Brain (organoid and tissue), 16 donors: ENCODE measurements at places on chromosomes 12 and 14.

DNA sequence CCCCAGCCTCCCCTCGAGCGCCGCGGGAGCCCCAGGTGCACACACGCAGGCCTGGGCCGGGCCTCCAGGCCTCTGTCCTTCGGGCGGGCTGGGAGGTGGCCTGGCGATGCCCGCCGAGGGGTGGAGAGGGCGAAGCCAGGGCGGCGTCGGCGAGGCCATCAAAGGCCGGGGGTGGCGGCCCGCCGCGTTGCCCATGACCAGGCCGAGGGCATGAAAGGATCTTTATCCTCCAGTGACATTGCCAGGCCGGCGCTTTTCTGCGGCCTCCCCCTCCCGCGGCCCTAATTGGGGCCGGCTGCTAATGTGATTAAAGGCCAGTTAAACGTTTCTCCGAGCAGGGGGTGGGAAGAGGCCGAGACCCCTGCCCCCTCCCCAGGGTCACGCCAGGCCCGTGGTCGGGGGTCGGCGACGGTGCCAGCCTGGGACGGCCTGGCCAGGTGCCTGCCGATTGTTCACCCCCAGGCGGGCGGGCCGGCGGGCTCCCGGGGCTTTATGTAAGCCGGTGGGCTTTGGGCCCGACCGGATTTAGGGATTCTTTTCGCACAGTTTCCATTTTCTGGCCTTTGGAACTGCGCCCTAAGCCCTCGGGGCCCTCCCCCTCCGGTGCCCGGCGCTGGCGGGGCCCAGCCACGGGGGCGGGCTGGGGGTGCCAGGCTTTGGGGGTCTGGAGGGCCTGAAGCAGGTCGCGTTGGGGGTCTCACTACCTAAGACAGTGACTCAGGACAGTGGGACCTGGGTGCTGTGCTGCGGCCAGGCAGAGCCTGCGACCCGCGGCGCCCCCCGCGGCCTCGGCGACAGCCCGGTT lies 103.2 kb upstream of the DIO3 start:
- DNase-seq = no peak

DNA sequence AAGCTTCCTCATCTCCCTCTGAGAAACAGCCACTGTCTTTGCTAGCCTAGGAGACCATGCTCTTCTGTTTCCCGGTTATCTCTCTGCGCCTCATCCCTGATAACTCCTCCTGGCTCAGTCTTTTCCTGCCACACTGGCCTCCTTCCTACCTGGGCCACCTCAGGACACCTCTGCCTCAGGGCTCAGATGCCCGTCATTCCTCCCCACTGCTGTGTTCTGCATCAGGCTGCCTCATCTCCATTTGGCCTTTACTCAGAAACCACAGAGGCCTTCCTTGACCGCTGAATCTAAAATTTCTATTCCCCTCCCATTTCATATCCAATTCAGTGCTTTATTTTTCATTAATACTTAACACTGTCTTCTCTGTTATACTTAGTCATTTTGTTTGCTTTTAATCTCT lies 311.0 kb upstream of the RGS6 start:
- DNase-seq = no peak

DNA sequence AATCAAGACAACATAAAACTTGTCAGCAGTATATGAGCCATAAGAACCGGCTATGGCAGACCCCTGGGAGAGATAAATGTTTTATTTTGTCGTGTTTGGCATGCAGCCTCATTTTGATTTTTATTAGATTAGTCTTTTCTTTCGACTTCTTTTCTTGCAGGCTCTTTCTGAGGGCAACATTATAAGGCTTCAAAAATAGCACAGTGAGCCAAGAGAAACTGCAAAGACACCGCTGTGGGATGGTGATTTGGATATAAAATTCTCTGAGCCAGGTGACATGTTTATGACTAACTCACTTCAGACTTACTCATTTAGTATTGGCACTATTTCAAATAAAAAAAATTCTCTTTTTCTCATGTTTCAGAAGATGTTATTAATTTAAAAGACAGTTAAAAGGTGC lies 96.8 kb upstream of the PKP2 start:
- no peak for DNase-seq

DNA sequence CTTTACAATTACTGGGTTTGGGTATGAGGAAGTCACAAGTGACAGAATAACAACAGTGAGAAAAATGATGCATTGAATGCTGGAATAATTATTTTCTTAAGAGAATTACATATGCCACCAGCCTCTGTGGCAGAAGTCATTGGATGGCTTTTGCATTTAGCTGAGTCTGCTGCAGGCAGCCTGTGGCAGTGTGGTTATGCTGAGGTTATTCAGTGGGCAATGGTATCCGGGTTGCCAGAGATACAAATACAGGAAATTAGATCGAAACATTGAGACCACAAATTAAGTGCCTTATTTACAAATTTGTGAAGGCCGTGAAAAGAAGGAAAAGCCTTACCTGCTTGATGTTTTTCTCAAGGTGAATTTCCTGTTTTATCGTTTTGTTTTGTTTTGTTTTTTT lies 1050.0 kb downstream of the GALC start:
- DNase-seq = no peak

DNA sequence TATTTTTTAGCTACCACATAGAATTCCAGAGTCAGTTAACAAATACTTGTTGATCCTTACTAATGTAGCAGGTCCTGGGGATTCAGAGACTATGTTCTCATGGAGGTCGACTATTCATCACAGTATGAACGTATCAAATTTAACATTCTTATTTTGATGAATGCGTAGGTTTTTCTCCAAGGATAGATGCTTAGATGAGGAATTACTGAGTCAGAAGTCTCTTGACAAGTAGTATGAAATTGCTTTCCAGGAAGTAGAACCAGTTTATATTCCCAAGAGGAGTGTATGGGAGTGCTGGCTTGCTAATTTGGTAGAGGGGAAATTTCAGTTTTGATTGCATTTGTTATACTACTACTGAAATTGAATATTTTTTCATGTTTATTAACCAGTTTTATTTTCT lies 42.8 kb upstream of the CRADD start:
- no peak for DNase-seq

GRCh38 chr12:110230655-110231054 lies 50.4 kb upstream of the ATP2A2 start:
- DNase-seq = no peak

DNA sequence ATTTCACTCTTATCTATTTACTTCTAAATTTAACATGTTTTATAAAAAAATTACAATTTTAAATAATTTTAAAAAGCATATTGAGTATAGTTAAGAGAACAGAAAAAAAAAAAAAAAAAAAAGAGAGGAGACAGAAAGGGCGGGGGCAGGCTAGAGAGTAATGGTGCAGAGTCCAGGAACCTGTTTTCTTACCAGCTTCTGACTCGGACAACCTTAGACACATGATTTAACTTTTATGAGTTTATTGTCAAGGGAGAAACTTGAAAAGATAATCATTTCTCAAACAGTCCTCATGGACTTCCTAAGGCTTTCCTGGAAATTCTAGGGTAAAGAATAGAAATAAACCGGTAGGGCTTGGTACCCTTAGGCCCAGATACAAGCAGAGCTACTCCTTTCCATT lies 84.3 kb downstream of the RPS6KA5 start:
- no peak for DNase-seq

DNA sequence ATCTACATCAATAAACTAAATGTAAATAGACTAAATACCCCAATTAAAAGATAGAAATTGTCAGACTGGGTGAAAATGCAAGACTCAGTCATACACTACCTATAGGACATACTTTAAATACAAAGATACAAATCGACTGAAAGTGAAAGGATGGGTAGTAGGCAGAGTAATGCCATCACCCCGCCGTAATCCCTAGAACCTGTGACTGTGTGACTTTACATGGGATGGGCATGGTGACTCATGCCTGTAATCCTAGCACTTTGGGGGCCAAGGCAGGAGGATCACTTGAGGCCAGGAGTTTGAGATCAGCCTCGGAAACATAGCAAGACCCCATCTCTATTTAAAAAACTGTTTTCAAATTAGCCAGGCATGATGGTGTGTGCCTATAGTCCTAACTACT lies 2.6 kb upstream of the EVL start:
- DNase-seq = no peak

- no peak for DNase-seq
Measured at GRCh38 chr12:12097891-12098690, 27.4 kb downstream of the BCL2L14 start.

- DNase-seq = no peak
Measured at GRCh38 chr12:88925454-88925853, 345.2 kb upstream of the KITLG start.

DNA sequence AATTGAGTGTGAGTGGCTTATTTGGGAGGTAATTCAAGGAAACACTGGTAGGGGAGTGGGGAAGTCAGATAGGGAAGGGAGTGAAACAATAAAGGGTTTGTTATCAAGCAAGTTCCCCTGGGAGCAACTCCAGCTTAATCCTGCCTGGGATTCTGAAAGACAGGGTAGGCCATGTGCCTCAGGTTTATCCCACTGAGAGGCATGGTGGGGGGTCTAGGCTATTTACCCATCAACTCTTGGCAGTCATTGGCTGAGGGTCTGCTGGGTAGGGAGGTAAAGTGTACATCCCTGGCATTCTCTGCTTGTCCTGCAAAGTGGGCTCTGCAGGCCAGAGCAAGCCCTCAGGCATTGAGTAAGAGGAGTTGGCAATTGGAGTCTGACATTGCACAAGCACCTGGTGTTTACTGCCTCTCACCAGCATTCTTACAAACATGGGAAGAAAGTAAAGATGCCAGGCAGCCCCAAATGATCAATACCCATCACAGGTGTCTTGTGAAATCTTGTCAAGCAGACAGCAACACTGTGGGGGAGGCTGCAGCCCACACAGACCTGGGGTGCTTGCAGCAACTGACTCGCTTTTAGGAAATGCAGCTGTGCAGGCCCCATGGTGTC lies 169.3 kb downstream of the KTN1 start:
- no peak for DNase-seq

DNA sequence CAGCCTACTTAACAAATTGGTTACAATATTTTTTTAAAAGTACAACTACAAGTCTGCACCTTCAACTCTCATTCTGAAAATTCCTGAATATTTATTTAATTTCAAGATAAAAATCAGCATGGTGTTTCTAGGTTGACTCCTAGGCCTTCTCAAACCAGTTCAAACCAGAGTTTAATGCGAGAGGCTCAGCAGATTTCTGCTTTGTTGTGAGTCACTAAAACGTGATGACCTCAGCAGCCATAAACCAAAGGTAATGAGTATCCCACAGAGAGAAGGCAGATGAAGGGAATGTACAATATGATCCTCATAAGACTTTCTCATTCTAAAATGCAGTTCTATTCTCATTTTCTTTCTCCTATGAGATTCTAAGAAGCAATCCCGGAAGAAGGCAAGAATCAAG lies 1.5 kb downstream of the PRDM4 start:
- no peak for DNase-seq

DNA sequence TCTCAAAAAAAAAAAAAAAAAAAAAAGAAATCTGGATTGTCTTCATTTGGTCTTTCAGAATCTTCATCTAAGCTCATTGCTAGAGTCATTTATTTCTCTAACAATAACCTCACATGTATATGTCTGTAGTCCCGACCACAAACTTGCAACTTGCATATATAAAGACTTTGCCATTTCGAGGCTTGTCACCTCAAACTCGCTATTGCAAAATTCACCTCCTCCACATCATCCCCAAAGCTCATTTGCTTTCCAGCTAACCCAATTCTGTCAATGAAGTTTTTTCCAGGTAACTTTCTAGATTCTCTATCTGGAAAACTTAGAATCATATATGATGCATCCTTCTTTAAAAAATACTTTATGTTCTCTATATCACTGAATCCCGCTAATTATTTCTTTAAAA lies 393.2 kb upstream of the ATXN7L3B start:
- no peak for DNase-seq

GRCh38 chr14:29868000-29868399 lies 59.6 kb downstream of the PRKD1 start:
- peak; percentile 12 for DNase-seq

DNA sequence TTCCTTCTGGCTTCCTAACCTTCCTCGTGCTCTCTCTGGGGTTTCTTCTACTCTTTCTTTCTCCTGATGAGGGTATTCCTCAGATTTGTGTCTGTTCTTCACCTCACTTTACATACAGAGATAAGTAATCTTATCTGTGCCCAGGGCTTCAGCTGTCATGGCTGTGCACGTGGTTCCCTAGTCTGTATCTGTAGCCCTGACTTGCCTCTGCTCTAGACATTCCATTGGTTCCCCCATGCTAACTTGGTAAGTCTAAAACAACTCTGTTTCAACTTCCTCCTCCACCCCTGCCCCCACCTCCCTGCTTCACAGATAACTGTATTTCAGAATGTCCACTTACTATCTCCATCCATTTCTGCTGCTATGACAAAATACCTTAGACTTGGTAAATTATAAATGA lies 10.8 kb downstream of the DIP2B start:
- no peak for DNase-seq

GRCh38 chr14:74634964-74635363 lies 22.9 kb upstream of the LTBP2 start:
- DNase-seq = no peak

DNA sequence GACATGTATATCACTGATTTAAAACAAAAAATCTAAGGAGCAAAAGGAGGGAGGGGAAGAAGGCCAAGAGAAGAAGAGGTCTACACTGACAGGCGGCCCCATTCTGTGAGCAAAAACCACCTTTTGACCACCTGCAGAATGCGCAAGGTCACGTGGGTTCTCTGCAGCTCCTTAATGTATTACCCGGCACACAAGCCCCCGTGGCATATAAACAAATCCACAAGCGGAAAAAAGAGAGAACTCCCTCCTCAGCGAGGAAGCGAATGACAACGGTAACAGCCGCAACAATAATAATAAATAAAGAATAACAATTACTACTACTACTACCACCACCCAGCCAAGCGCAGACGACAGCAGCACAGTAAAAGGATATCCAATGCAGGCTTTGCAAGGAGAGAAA lies 1.3 kb downstream of the KSR2 start:
- DNase-seq = peak; percentile 74

GRCh38 chr12:119634743-119635142 lies 33.2 kb upstream of the PRKAB1 start:
- no peak for DNase-seq

DNA sequence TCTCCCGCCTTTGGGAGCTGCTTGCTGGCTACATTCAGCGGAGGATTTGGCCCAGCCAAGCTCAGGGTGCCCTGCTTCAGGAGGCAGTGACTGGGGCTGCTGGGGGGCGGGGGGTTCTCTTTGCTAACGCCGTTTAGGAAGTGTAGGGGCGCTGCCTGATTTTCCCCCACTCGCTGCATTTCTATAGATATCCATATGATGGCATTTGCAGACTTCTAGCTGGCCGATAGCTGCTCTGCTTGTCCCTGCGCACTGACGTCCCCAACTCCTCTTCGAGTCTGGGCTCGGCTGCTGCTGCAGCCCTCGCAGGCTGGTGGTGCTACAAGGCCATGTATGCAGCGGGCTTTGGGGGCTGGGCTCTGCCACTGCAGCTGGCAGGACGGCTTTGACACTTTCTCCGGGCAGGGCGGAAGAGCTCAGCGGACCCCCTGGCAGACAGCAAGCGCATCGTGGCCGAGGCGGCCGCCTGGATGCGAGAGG lies 3.1 kb downstream of the LRFN5 start:
- DNase-seq = peak; percentile 96

GRCh38 chr14:86481104-86481503 lies 951.2 kb downstream of the FLRT2 start:
- DNase-seq = no peak
